Stimulated activated CD4-positive, alpha-beta T cell treated with anti-CD3 and anti-CD28 coated beads, Interleukin-1b, Interleukin-23, amount 100 ng/mL, for 1 hour (primary cell): ENCODE measurements at places on chromosomes 2 and 18.
A peak's percentile ranks its signal among the peaks of the same experiment; 100 is the strongest.

- DNase-seq: no peak
Observed at GRCh38 chr2:10584242-10584753, 105.5 kb downstream of the NOL10 start.

DNA sequence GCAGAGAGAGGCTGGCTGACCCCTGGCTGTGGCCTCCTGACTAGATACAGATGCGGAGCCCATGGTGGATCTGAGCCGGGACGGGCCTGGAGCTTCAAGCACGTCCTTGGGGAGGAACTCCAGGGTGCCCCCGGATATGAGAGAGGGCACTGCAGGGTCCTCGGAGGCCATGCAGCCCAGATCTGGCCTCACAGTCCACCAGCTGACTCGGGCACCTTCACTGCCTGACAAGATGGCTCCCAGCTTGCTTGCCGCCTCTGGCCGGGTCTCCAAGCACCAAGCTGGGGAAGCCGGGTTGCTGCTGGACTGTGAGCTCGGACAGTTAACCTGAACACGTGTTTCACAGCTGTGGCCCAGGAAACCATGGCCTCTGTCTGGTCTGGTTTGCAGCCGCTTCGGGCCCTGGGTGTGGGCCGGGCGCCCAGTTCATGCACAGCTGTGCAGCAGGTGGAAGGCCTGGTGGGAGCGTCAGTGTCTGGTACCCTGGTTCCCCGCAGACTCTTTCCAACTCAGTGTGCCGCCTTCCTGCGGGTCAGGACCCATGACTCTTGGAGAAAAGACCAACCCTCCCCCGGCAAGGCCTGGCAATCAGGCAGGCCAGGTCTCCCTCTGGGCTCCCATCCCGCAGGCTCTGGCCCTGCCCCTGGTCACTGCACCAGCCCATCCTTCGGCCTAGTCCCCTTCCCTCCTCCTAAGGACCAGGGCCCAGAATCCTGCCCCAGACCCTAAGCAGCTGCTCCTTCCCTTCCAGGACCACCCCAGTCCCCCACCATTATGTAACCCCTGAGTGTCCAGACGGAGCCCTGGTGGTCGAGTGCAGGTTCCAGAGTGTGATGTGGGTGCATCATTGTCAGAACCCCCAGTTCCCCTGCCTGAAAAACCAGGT is 74.6 kb upstream of the OTOS start:
- DNase-seq: no peak

DNA sequence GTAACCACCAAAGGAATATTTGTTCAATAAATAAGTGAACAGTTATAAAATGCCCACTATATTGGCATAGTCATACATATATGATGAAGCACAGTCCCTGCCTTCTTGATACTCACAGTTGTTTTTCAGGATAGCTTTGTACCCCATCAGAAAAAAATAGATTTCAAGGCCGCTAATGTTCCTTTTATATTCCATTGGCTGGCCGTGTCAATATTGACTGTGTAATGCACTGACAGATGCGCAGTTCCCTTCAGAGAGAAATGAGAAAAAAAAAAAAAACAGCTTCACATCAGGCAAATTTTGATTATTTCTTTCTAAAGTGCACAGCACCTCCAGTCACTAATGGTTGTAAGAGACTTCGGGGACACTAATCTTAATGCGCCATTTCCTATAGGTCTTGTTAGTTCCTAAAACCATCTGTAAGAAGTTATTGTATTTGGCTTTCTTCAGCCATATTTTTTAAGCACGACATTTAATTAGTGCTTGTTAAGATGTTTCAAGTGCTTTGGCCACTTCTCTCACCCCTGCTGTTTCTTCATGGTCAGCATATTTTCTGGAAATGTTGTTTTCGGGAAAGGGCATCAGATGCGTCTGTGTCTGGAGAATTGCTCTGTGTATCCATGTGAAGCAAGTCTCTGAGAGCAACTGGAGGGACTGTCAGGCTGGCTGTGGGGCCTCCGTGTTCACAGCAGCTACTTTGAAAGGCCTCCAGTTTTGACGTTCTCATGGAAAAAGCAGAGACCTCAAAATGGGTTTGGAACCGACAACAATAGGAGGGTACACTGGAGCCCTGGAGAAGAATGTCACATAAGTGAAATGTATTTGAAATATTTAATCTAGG is 378.3 kb downstream of the MTX2 start:
- no peak for DNase-seq

DNA sequence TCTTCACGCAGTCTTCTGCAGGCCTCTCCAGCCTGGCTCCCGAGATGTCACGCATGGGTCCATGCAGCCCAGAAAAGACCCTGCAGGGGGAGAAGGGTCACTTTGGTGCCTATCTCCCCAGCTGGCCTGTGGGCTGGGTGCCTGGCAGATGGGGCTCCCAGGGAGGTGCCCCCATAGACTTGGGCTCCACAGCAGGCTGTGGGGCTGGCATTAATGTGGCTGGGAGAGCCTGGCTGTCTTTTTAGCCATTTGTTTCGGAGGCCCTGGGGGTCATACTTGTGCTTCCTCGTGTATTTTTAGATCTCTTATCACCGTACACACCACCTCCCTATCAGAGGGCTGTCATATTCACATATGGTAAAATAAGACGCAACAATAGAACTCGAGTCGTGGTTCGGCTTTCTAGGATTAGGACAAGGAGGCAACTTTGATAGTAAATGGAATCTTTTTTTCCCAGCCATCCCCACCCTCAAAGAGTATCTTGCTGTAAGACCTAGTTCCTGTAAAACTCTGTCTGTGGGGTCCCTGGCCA is 74.5 kb downstream of the LRRFIP1 start:
- DNase-seq: no peak

DNA sequence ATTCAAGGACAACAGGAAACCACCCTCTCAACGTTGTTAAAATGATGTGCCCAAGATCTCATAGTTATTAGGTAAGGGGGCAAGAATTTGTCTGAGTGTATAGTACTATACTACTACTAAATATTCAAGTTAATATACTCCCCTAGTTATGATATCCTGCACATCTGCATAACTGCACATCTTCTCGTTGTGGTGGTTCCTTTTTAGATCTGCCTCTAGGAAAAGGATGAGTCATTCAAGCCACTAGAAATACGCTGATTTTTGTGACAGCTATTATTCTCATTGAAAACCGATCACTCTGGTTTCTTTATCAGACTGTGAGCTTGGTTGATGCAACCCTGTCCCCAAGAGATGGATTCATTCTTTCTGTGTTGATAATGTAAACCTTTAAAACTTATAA is 1067.0 kb upstream of the FANCL start:
- no peak for DNase-seq

DNA sequence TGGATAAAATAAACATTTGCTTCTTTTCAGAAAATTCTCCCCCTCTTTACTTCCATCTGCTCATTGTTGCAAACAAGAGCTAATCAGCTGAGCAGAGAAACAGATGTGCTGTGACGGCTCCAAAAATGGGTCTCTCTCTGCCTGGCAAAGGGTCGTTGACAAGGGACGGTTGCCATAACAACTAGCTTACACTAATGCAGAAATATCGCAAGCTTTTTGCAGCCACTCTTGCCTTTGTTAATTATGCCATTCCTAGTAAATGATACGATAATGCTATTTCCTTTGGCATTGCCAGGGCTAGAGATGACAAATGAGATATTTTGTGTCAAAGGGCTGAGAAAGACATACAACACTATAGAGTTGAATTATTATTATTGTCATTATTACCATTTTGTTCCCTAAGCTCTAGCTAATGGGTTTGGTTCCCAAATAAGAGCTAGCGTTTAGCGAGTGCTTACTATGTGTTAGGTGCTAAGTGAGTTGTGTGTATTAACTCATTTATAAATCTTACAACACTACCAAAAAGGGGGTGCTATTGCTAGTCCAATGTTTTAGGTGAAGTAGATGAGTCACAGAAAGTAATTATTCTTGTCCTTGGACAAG is 46.8 kb downstream of the MYO3B start:
- no peak for DNase-seq

- DNase-seq: no peak
Observed at GRCh38 chr18:12408247-12408869, 629 bp downstream of the PRELID3A start.

- DNase-seq: no peak
Observed at GRCh38 chr2:237742614-237743013, 56.0 kb upstream of the RBM44 start.

DNA sequence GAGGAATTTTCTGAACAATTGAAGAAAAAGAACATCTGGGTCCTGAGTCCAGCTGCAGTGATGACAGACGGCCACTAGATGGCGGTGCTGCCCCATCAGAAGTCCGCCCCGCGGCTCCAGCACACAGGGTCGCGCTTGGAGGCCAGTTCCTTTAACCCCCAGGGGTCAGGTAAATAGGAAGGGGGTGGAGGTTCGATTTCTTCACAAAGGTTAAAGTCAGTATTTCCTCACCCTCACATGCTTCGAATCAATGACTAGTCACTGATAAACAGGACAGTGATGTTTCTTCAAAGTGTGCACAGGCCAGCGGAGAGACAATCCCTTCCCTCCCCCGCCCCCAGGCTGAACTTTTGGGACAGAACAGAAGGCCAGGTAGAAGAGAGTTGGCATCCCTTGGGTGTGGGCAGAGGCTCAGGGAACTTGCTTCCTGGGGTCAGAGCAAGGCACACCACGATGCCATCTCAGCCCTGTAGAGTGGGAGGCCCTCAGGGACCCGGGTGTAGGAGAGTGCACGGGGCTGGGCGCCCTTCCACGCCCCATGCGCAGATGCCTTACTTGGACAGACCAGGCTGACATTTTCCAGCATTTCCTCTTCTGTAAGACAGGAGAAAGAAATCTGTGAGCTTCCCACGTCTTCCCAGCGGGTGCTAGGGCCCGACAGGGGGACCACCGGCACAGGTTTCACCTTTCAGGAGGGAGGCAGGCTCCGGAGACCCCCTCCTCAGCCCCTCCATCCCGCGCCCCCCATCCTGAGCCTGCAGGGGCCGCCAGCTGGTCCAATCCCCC is 722 bp downstream of the APOB start:
- DNase-seq: peak; percentile 5

DNA sequence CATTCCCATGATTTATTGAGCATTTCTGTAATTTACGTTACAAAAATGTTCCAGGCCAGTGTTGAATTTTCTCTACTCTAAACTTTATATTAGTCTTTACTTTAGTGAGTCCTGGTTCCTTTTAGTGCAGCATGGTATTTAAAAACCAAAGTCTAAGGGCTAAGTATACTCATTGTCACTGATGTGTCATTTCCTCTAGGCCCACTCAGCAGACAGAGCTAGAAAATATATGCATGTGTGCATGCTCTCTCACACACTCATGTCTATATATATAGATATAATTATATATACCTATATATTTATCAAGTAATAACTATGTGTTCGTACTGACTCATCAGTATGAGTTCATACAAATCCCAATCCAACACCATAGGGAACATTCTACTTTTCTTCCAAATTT is 132.5 kb upstream of the SLC8A1 start:
- no peak for DNase-seq

DNA sequence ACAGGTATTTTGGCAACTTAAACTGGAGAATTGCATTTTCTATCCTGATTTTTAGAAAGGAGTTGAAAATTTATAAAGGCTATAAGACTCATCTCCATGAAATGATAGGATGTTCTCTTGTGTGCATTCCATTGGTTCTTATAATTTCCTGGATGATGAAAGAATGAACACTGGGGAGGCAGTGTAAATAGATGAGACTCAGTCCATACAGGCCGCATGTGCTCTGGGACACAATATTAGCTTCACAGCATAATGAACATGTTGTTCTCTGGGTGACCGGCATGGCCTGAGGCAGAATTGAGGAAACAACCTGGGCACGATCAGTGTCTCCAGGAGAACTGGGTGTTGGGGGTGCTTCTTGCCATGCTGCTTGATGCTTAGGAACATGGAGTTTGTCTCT is 38.8 kb downstream of the AOX1 start:
- DNase-seq: no peak

DNA sequence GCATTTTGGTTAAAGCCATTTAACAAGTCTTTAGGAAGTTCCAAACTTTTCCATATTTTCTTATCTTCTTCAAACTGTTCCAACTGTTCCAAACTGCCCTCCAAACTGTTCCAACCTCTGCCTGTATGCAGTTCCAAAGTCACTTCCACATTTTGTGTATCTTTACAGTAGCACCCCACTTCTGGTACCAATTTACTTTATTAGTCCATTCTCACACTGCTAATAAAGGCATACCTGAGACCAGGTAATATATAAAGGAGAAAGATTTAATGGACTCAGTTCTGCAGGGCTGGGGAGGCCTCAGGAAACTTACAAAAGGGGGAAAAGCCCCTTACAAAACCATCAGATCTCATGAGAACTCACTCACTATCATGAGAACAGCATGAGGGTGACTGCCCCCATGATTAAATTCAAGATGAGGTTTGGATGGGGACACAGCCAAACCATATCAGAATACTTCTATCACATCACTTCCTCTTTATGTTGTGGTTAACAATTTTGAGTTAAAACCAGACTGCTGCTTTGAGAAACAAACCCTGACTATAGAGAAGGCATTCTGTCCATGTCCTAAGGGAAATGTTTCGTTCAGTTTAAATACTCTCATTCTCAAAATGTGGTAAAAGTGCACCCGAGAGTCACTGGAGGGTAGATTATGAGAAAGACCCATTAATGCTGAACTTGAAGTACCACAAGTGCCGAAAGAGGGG is 11.0 kb downstream of the IL18R1 start:
- no peak for DNase-seq

DNA sequence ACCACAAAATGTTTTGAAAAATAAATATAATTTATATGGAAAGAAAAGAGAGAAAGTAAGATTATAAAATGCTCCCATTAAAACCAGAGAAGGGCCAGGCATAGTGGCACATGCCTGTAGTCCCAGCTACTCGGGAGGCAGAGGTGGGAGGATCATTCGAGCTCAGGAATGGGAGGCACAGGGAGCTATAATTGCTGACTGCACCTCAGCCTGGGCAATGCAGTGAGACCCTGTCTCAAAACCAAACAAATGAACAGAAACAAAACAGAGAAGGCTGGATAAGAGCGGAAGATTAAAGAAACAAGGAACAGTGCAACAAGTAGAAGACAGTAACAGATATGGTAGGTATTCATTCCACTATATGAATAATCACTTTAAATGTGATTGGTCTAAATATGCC is 18.6 kb upstream of the TMEM182 start:
- DNase-seq: no peak

DNA sequence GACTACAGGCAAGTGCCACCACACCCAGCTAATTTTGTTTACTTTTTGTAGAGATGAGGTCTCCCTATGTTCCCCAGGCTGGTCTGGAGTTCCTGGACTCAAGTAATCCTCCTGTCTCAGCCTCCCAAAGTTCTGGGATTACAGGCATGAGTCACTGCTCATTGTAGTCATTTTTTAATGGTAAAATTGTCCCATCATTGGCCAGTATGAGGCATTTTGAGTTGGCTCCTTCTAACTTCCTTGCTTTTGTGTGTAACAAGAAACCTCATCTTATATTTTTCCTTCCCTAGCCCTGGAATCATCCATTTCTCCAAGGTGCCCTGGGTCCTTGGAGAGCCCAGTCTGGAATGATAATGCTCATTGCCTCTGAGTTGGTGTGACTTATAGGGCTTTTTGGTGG is 148.5 kb downstream of the INHBB start:
- no peak for DNase-seq

GRCh38 chr2:131801210-131801744 is 273.6 kb downstream of the CCDC74A start:
- DNase-seq: no peak

DNA sequence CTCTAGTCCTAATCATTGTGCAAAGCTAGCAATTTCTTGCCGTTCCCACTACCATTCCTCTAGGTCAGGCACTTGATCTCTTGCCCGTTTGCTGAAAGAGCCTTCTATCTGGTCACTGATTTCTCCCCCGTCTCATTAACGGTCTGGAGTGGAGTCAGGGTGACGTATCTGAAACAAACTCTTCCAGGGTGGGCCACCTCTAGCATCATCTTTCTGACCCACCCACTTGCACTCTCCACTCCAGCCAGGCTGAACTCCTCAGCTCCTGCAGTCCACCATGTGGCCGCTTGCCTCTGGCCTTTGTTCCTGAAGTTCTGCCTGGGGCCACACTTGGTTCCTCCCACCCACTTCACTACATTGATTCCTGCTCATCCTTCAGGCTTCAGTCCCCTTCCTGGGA is 13.3 kb downstream of the BCL2 start:
- DNase-seq: no peak
